Epithelial cell of umbilical artery (primary cell): ENCODE measurements at places on chromosomes 1 and 21. TPM values are rescaled to one million over a fixed set of nuclear protein-coding genes. Genes with fewer than 3 reads are reported as not detected.

Gene KIF26B
- 0.32 and 0.61 TPM in 2 replicates for total RNA-seq

Gene SAMSN1
- total RNA-seq: 1.2 and 9.4 TPM in 2 replicates

Gene KLHL12
- total RNA-seq: 28.3 and 35.6 TPM in 2 replicates

Gene C1orf105
- not detected in 2 replicates for total RNA-seq

Gene MFAP2
- 16.3 and 31.5 TPM in 2 replicates for total RNA-seq

Gene RAP1GAP
- total RNA-seq: under 0.01 TPM in 1 of 2 replicates, not detected in the other

Gene ETNK2
- total RNA-seq: 9.1 and 10.4 TPM in 2 replicates
